ENCODE measurements at places on chromosomes 5 and 9.

- no peak for DNase-seq
Measured at GRCh38 chr9:136353757-136354488, 9.6 kb downstream of the DNLZ start.

GRCh38 chr9:114174876-114175771 is 19.8 kb downstream of the COL27A1 start:
- DNase-seq = no peak

DNA sequence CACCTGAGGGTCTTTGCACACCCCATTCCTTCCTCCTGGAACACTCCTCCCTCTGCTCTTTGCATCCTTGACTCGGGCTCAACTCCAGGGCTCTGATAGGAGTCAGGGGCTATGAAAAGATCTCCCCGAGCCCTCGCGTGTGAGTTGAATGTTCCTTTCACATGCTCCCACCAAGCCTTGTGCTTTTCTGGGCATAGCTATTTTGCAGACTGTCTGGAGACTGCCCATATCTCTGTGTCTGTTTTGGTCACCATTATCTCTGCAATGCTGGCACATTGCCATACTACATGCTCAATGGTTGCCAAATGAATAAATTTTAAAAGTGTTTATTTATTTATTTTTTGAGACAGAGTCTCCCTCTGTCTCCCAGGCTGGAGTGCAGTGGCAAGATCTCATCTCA is 56.9 kb upstream of the PLPP1 start:
- DNase-seq = no peak

DNA sequence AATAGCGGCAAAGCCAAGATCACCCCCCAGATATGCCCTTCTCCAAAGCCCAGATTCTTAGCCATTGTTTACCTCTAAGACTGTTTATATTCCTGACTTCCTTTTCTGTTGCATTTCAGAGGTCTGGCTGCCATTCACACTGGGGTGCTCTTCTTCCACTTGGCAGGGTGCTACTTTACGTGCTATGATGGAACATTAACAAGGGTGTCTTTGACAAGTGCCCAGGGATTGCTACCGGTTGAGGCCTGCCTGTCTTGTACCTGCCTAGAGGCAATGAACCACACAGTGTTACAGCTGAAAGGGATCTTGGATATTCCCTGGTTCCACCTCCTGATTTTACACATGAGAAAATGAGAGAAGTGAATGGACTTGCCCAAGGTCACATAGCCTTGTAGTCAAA is 352.1 kb upstream of the KIF2A start:
- no peak for DNase-seq

DNA sequence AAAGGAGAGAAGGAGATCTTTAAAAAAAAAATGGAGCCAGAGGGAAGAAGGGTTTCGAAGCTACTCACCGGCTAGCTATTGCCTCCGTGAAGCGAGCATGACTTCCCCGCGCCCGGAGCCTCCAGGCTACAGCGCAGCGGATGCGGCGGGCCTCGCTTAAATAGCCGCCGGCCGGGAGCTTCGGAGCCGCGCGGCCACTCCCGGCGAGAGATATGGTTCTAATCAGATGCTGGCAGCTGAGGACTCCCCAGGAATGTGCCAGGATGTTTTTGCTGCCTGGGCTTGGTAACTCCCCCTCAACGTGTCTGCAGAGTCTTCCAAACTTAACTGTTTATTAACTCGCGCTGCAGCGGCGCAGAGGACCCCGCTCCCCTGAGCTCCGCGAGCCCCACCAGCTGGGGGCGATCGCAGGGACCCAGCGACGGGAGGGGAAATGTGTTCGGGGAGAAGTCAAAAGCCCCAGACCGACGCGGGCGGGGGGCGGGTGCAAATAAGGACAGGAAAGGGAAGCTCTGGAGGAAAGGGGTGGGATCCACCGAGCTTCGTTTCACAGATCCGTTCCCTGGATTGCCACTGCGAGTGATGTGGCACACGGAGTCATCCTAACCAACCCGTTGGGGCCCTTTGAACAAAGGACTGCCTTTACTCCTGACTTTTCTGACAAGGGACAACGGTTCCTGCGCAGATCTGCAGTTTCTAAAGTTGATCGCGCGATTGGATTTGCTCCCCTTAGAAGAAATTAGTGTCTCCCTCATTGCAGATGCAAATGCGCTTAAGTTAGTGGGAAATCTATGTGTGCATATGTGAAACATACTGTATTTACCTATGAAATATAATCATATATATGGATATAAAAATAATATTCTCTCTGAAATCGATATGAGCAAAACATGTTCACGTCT is at the start of gene DAB2:
Gene DAB2 (minus strand): TSS at position 245 of the 902 bp plus-strand sequence. CDS start 30,660 bp downstream, outside the sequence.
- peak; percentile 26 for DNase-seq

- no peak for DNase-seq
Measured at GRCh38 chr5:33430983-33431382, 9.8 kb upstream of the TARS1 start.

DNA sequence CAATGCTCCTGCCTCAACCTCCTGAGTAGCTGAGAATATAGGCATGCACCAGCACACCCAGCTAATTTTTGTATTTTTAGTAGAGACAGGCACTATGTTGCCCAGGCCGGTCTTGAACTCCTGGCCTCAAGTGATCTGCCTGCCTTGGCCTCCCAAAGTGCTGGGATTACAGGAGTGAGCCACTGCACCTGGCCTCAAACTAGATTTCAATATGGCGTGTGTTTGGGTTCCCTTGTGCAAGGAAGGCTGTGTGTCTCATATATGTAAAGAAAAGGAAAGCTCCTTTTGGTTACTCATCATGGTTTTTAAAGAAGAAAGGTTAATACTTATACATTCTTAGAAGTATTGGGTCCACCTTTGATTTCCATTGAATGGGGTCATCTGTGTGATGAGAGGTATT is 70.7 kb downstream of the ANKRD33B start:
- DNase-seq = no peak

- no peak for DNase-seq
Measured at GRCh38 chr9:83166372-83166771, 103.4 kb upstream of the RASEF start.

- no peak for DNase-seq
Measured at GRCh38 chr5:153598099-153598498, 107.6 kb downstream of the GRIA1 start.

GRCh38 chr5:93800988-93801811 is 59.8 kb upstream of the POU5F2 start:
- DNase-seq = peak; percentile 33

DNA sequence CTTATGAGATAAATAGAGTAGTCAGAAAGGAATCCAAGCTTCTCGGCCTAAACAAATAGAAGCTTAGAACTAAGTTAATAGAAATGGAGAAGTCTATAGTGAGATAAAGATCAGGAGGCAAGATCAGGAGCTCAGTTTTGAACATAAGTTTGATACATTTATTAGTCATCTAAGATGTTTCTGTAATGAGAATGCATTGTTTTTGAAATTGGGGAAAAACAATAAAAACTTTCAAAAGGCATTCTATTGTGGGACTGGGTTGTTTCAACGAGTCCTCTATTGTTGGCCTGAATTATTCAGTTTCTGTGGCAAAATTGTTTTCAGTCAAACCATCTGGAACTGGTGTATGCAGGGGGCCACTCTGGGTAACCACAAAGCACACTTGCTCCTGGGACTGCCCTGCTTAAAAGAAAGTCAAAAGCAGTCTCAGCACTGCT is 181.0 kb upstream of the CLINT1 start:
- DNase-seq = no peak

DNA sequence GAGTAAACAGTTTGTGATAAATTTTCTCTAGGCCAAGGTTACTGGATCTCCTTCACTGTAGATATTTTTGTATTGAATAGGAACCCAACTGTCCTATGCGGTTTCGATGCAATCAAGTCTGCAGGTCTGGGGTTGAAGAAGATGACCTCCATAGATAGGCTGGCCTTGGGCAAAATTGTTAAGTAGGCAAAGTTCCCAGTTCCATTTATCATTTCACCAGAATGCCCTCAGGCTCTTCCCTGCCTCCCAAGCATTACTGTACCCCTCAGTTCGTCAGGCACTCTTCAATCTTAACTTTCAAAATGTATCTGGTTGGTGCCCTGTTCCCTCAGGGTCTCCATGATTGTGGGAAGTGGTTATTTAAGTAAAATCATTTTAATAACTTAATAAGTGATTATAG is 1802.9 kb upstream of the WWC1 start:
- no peak for DNase-seq

- no peak for DNase-seq
Measured at GRCh38 chr5:102743900-102744299, 11.2 kb upstream of the PAM start.

GRCh38 chr9:4020755-4021296 is 279.0 kb downstream of the GLIS3 start:
- no peak for DNase-seq

DNA sequence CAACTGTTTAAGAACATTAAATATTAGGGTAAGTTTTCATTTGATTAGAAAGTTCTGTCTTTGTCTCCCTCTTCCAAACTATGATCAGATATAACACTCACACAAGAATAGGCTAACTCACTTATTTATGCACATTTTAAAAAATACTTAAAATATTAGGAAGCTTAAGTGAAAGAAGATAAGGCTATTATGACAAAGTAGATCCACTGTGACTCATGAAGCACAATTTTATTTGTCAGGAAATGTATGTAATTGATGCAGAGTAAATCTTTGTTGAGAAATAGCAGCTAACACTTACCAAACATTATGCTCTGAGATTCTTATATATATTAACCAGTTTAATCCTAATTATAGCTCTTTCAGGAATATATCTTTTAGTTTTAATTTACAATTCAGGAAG is 560.6 kb downstream of the CSNK1G3 start:
- DNase-seq = no peak

GRCh38 chr5:17910318-17910717 is 276.1 kb downstream of the TAF11L14 start:
- no peak for DNase-seq

- no peak for DNase-seq
Measured at GRCh38 chr9:97978371-97979130, 4.6 kb upstream of the ANP32B start.

DNA sequence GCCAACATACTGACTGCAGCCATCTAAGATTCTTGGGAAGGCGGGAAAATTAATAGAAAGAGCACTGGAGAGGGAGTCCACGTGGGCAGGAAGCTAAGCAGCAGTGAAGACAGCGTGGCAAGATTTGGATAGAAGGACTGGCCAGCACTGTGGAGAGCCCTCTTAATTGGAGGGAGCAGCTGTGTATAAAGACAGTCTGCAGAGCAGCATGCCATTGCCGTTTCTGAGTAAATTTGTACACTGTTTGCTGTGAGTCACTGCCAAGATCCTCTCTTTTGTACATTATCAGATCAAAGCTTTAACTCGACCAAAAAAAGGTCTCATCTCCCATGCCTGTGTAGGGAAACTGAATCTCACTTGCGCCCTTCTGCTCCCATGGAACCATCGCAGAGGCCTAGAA is 45.3 kb downstream of the INSYN2B start:
- no peak for DNase-seq

GRCh38 chr5:61167382-61167781 is 5.1 kb upstream of the SMIM15 start:
- no peak for DNase-seq

DNA sequence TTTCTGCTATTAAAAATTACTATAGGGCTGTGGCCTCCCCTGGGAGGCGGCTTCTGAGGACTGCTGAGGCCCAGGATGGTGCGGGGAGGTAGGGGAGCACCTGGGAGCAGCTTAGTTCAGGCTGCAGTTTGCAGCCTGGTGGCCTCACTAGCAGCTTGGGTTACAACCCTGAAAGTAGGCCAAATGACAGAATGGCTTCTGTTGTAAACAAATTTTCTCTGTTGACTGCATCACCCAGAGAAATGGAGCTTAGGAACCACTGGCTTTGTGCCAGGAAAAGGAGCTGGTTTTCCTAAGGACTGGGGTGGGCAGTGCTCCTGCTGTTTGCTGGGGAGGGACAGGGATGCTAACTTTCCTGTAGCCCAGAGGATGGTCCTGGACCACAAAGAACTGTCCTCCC is 130.3 kb downstream of the ENTREP1 start:
- DNase-seq = no peak

DNA sequence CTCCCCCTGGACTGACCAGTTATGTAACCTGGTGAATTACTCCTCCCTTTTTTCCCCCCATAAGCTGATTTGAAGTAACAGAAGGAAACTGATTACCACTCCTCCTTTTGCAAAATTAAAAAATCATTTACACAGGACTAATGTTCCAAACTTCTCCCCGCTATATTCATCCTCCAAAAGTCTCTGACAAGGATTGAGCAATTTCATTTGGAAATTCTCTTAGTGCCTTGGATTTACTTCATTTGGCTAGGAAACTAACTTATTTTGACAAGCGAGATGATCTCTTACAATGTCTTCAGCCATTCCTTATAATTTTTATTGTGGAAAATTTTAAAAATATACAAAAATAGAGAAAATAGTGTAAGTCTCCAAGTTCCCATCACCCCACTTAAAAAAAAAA is 15.4 kb upstream of the B4GALT1 start:
- no peak for DNase-seq

GRCh38 chr5:153572411-153573145 is 82.1 kb downstream of the GRIA1 start:
- DNase-seq = no peak

DNA sequence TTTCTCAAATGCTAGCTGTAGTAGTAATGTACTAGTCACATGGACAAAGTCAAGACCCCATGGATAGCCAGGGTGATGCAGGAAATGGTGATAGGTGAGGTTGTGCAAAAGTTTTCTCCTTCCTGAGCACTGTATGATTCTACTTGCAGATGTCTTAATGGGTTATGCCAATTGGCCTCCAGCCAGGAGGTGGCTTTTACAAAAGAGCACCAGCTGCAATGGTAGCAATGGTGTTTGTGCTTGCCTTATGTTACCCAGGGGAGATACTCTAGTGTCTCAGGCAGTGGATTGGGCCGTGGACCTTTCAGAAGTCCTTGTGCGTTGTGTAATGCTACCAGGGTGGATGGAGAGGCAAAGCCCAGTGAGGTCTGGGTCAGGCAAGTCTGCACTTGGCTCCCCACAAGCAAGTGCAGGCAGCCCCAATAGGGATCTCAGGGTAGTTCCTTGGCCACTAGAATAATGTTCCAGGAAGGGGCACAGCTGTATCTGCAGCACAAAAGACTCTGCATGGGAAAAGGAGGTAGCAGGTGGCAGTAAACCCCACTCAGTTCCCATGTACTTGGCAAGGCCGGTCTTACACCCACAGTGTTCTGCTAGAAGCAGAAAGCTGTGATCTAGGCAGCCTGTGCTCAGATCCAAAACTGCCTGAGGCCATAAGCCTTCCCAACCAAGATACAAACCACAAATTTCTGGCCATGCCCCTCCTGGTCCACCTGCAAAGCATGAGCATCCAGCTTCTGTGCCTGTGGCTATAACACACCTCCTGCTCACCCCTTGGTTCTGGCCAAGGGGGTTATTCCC is 46.4 kb upstream of the EDIL3 start:
- no peak for DNase-seq

- no peak for DNase-seq
Measured at GRCh38 chr5:132215329-132215728, 12.3 kb downstream of the P4HA2 start.

- no peak for DNase-seq
Measured at GRCh38 chr5:143134900-143135299, 268.6 kb downstream of the NR3C1 start.
